ENCODE measurements at places on chromosomes 12 and 14. TPM values are rescaled to one million over a fixed set of nuclear protein-coding genes. Genes with fewer than 3 reads are reported as not detected.

DNA sequence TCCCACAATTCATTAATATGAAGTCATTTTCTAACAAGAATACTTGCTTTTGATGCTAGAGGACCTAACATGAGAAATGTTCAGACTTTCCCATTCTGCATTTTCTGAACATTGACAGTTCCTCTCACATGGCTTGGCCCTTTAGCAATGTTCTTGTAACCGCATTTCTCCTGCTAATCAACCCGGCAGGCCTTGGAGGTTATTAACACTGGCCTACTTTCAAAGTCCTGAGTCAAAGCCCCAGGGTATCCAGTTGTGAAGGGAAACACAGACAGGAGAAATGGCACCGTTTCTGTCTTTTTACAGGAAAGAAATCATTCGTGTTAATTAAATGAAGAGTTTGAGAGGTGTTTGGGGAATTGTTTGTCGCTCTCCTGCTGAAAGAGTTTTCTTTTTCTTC lies 446.5 kb upstream of the MIS18BP1 start:
- DNase-seq, result no peak

- no peak for DNase-seq
Observed at GRCh38 chr12:9870286-9870866, 1.2 kb upstream of the CLEC2B start.

GRCh38 chr14:32104803-32105202 lies 27.7 kb downstream of the ARHGAP5 start:
- no peak for DNase-seq

DNA sequence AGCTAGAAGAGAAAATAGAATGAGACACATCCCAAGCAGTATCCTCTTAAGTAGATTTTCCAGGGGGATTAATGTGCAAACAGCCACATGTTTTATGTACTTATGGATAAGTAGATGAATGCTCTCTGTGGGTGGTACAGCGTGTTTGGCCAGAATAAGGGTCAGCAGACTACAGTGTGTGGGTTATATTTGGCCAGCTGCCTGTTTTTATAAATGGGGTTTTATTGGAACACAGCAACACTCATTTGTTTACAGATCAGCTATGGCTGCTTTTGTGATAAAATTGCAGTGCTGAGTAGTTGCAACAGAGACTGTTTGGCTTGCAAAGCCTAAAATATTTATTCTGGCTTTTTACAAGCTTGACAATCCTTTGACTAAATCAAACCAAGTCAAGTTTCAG lies 780.2 kb upstream of the SEL1L start:
- DNase-seq, result no peak

- DNase-seq, result peak; percentile 94
Observed at GRCh38 chr12:3491938-3492792, 1.2 kb downstream of the PRMT8 start.

DNA sequence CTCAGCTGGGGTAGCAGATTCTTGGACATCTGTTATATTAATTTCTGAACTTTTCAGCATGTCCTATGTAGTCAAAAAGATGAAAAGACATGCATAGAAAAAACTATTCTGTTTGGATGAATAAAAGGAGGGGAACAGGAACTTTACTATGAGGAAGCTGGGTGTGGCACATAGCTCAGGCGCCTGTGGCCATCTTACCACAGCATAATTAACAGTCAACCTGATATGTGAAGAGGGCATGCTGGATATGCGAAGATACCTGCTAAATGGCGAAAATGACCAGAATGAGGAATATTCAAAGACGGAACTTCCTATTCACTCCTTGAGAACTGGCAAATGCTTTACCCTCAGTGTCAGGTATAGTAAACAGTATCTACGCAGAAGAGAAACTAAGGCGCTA lies 18.4 kb downstream of the SETD3 start:
- DNase-seq, result no peak

GRCh38 chr14:68694516-68695235 lies 98.2 kb downstream of the ZFP36L1 start:
- DNase-seq, result no peak

DNA sequence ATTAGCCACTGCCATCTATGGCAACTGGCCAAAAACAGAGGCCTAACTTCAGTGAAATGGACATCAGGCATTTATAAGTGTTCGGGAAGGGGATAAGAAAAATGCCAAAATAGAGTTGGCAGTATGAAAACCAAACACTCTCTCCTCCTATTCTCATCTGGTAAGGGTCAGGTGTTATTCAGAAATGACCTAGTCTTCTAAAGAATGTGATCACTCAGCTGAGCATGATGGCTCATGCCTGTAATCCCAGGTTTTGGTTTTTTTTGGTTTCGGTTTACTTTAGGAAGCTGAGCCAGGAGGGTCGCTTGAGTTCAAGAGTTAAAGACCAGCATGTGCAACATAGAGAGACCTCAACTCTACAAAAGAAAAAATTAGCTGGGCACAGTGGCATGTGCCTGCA lies 170.3 kb downstream of the GRIN2B start:
- no peak for DNase-seq

DNA sequence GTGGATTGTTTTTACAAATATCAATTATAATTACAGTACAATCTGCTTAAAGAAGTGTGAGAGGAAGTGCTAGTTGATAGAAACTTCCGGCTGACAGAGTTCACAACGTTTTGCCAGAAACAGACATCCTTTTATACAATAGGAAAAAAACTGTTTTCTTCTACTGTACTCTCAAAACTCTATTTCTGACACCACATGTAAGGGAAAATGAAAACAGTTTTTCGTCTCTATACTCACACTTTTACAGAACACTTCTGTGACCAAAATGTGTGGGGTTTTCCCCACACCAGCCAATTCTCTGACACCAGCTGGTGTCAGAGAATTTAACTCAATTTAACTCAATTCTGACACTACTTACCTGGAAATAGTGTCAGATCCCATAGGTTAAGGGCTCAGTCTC lies 24.2 kb upstream of the HIF1A start:
- DNase-seq, result no peak

DNA sequence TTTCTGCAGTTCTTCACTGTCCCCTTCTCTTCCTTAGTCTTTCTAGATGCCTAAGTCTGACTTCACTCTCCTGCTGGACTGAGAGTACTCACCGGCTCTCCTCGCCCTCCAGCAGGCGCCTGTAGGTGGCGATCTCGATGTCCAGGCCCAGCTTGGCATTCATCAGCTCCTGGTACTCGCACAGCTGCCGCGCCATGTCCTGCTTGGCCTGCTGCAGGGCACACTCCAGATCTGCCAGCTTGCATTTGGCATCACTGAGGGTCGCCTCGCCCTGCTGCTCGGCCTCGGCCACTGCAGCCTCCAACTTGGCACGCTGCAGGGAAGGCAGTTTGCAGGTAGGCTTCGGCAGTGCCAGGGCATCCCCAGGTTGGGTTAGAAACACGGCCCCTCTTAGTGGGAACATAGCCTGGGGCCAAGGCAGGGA lies 5.2 kb downstream of the KRT84 start:
- peak; percentile 80 for DNase-seq

- peak; percentile 69 for DNase-seq
Observed at GRCh38 chr14:23727566-23728335, 91.6 kb downstream of the DHRS2 start.

- peak; percentile 97 for DNase-seq
Observed at GRCh38 chr12:54378796-54379397, 5.6 kb downstream of the ZNF385A start.

DNA sequence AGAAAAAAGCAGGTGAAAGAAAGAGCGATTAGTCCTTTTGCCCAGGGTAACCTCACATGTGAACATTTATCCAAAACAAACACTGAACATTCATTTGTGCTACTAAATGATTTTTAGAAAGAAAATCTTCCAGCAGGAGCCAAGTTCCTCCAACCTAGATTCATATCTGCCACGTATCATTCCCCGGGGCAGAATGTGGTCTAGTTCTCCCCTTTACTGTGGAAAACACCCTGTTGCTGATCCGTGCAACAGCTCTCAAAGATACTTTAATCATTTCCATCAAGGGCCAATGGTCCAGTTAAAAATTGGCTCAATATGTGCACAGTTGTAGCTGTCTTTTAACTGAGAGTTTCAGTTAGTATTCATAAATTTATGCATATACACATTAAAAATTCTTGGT lies 479.1 kb downstream of the ATP23 start:
- DNase-seq, result no peak

GRCh38 chr14:23577004-23577681 lies 1.4 kb downstream of the JPH4 start:
- peak; percentile 90 for DNase-seq

GRCh38 chr12:54251667-54252284 lies 28.1 kb downstream of the CBX5 start:
- DNase-seq, result peak; percentile 78

DNA sequence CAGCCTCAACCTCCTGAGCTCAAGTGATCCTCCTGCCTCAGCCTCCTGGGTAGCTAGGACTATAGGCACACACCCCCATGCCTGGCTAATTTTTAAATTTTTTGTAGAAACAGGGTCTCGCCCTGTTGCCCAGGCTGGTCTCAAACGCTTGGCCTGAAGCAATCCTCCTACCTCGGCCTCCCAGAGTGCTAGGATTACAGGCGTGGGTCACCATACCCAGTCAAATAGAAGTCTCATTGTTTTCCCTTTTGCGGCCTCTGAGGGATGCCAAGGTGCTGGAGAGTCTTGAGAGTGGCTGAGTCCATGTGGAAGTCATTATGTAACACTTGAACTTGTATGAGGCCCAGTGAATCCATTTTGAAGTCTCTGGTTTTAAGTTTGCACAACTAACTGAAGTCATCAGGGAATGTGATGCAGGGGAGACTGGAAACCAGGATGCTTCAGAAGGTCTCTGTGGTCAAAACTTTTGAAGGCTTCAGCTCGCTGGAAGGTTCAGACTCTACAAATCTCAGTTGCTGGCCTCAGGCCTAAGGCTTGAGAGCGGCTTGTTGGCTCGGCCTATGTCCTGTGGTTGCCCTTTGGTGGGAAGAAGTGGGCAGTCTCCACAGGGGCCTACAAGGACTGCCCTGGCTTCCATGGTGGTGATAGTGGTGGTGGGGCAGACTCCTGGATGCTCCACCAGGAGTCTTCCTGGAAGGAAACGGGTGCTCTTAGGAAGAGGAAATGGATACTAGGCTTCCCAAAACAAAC lies 29.2 kb downstream of the GALNT16 start:
- DNase-seq, result no peak

GRCh38 chr14:40252817-40253447 lies 820.7 kb upstream of the FBXO33 start:
- peak; percentile 1 for DNase-seq

PHLDA1 gene
- 19.7 TPM for total RNA-seq

DPPA3 gene
- 3.0 TPM for total RNA-seq

TSPAN11 gene
- 0.67 TPM for total RNA-seq

RAB15 gene
- 43.9 TPM for total RNA-seq
